ENCODE measurements at places on chromosomes 2 and 18.

- no peak for DNase-seq
Observed at GRCh38 chr2:229344151-229344551, 73.1 kb upstream of the PID1 start.

GRCh38 chr2:127759931-127760330 is 51.0 kb downstream of the WDR33 start:
- no peak for DNase-seq

DNA sequence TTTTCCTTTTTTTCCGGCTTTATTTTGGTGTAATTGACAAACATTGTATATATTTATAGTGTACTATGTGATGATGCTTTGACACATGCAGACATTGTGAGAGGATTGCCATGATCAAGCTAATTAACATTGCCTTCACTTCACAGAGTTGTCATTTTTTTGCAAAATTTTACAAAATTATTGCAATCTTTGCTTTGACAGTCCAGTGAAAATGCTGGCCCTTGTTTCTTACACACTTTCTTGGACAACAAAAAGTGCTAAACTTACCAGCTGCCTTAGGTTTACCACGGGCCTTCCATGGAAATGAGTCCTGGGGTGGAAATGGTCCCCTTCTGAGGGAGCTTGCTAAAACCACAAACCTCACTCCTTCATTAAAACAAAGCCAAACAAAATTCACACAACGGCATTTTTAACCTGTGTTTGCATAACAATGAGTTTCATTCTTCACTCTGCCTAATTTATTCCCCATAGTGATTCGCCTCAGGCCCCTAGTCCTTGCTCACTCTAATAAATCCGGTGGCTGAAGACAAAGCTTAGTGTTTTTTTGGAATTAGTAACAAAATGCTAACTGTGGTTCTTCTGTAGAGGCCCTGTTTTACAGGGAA is 32.2 kb downstream of the LINC00305 start:
- no peak for DNase-seq

- no peak for DNase-seq
Observed at GRCh38 chr2:104977958-104978357, 59.9 kb upstream of the MRPS9 start.

GRCh38 chr2:164030623-164031022 is 294.8 kb upstream of the FIGN start:
- no peak for DNase-seq

DNA sequence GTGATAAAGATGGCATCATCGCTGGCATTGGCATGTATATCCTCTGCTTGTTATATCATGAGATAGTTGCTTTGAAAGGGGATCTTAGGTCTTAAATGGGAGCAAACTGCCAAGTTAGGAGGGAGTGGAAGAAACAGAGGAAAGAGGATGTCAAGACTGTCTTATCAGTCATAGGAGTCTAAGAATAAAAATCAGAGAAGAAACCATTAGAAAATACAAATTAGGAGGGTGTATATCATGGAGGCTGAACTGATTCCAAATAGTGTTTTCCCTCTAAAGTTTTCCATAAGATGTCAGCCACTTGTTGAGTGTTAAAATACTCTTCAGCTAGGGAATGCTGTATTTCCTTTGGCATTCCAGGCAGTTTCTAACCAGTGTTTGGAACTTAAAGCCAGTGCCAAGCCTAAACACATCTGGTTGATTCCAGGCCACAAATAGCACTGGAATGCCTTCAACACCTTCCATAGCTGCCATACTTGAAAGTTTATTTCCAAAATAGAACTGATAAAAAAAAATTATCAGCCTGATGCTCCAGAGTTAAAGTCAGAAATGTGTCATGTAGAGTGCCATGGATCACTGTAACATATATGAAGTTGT is 129.4 kb downstream of the ZEB2 start:
- no peak for DNase-seq

- no peak for DNase-seq
Observed at GRCh38 chr18:61827591-61827990, 65.2 kb downstream of the RNF152 start.
